ENCODE measurements at places on chromosomes 3 and 15.

DNA sequence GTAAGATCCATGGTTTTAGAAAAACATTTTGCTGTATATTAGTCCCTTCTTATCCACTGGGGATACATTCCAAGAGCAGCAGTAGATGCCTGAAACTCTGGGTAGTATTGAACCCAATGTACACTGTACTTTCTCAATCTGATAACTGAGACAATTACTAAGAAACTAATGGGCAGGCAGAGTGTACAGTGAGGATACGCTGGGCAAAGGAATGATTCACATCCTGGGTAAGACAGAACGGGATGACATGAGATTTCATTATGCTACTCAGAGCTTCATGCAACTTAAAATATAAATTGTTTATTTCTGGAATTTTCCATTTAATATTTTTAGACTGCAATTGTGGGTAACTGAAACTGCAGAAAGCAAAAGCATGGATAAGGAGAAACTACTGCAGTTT is 46.2 kb upstream of the TEX55 start:
- no peak for DNase-seq

DNA sequence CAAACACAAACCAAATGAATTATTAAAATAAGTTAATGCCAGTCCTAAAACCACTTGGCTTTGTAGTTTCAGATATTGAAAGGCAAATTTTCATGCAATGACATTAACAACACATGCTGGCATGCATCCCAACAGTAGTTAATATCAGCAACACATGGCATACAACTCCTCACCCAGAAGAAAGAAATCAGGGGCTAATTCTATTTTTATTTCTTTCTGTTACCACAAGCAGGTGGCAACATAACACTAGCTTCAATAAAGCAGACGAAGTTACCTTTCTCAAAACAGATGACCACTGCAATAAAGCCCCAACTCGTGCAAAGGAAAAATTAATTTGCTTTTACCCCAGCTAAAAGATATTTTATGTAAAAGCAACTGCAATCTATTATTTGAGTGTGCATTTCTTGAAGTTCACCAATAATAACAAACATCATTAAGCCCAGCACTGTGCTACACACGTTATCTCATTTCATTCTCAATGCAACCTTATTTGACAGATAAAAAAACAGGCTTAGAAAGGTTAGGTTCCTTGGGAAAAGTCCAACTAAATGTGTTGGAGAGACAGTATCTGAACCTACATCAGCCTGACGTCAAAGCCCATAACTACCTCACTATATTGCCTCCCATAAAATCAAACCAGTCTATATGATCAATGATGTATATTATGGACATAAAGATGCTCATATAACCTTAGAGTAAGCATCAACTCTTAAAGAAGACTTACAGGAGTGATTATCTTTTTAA is 2.8 kb downstream of the TOP2B start:
- no peak for DNase-seq

DNA sequence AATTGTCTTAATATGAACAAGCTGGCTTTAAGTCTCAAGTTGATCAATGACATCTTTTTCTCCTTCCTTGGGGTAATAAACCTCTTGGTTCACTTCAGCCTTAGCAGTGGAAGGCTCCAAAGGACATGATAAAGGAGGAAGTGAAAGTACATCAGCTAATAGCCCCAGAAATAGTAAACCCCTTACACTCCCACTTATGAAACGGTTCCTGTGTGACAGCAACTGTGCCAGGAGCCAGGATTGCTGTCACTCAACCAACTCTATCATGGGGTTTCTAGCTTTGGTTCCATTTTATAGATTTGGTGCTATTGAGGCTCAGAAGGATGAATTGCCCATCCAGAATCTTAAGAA is 216.7 kb downstream of the ABHD5 start:
- DNase-seq: no peak

GRCh38 chr3:30354513-30354912 is 251.9 kb upstream of the TGFBR2 start:
- DNase-seq: no peak

DNA sequence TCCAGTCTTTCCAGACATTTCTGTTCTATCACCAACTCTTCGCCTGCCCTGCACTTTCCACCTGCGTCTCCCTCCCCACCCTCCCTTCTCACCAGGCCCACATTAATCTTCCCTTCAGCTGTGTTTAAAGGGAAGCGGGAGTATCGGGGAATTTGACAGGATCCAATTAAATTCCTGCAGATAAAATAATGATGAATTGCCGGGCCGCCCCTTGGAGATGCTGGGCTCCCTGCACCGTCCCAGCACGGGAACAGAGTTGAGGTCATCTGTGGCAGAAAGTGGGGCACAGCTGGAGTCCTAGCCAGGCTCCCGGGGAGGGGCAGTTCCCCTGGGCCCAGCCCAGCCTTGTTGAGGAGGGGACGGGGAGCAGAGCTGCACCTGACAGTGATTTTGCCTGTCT is 30.3 kb downstream of the PLXNA1 start:
- no peak for DNase-seq

DNA sequence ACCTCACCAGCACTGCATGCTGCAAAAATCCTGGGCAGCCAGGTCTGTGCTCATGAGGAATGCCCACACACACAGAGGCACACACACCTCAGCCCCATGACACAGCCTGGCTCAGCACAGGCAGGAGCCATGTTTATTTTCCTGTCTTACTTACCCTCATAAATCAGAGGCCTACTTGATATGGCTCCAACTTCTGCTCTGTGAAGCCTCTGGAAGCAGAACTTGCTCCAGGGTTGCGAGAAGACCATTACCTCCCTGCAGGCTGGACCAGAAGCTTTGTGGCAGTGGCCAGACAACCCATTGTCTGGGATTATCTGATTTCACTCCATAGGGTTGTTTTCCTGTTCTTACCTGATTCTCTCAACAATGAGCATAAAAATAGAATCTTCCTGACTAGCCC is 43.8 kb upstream of the CMTM8 start:
- no peak for DNase-seq

- DNase-seq: no peak
These were observed 41.7 kb downstream of the TTC23 start for GRCh38 chr15:99207672-99208071.

- DNase-seq: no peak
These were observed 138.7 kb downstream of the KLF13 start for GRCh38 chr15:31465083-31465955.

- DNase-seq: no peak
These were observed 173.2 kb downstream of the ALCAM start for GRCh38 chr3:105539897-105540296.

GRCh38 chr3:103906808-103907207 is 1459.9 kb upstream of the ALCAM start:
- DNase-seq: no peak

DNA sequence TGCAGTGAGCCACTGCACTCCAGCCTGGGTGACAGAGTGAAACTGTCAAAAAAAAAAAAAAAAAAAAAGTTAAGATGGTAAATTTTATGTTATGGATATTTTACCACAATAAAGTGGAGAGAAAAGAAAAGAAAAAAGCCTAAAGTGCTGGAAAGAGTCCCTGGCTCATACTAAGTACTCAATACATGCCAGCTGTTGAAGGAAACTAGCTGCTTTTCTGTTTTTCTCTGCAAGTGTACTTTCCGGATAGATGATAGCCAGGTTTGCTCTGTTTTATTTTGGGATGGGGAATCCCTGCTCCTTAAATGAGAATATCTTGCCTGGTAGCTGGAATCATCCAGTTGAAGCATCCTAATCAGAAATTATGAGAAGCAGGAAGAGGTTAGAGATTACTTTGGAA is 10.9 kb downstream of the EID1 start:
- no peak for DNase-seq

GRCh38 chr3:61979638-61980037 is 393.7 kb downstream of the FEZF2 start:
- no peak for DNase-seq

- no peak for DNase-seq
These were observed 14.3 kb upstream of the CCNL1 start for GRCh38 chr3:157174290-157174648.

DNA sequence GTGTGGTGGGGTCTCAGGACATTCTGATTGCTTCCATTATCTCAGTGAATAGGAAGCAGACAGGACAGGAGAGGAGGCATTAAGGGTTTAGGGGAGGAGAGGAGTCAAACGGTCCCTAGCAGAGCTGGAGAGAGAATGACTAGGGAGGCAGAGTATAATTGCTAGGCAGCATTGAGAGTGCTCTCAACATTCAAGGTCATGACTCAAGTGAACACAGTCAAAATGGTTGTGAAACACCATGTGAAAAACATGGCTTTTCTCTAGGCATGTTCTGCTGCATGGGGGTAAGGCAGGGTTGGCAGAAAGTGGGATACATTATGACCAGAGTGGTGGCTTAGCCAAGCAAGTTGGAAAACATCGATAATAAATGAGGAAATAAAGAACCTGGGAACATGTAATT is 19.5 kb upstream of the HRH1 start:
- DNase-seq: no peak

- DNase-seq: no peak
These were observed 34.1 kb downstream of the CCDC191 start for GRCh38 chr3:114022145-114022802.

Measured in HFF-Myc (cell line).